ENCODE measurements at places on chromosomes 13 and 19.

- DNase-seq, result no peak
These were observed 12.5 kb downstream of the PLIN4 start for GRCh38 chr19:4505570-4506448.

GRCh38 chr19:29364224-29364726, 151.3 kb upstream of the UQCRFS1 start:
- no peak for DNase-seq

DNA sequence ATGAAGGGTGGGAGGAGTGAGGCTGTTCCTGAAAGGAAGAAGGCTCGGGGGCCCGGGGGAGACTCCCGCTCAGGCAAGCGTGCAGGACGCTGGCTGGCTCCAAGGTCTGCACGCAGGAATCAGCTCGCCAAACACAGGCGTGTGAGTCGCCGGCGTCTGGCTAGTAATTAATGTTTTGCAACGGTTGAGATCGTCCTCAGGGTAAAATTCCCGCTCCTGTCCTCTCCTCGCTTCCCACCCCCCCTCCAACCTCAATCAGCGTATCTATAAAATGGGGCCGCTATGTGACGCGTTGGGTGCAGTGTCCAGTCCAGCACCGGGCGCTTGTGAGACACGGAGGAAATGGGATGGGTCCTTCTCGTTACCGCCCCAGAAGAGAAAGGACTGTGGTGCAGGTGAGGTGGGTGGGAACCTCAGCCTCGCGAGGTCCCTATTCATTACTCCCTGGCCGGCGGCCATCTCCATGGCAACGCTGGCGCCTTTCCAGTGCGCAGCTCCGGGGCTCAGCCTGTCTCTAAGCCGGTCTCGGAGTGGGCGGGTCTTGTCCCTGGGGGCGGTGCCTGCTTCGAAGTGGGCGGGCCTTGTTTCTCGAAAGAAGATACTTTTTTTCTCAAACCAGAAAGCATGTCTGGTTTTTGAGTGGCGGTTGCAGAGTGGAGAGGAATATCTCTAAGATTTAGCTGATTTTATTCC, 6.5 kb upstream of the ZNF579 start:
- DNase-seq, result peak; percentile 88

GRCh38 chr13:54415753-54416366, 1387.2 kb downstream of the OLFM4 start:
- DNase-seq, result no peak

- DNase-seq, result no peak
These were observed 87.0 kb upstream of the TSHZ3 start for GRCh38 chr19:31436121-31436776.

DNA sequence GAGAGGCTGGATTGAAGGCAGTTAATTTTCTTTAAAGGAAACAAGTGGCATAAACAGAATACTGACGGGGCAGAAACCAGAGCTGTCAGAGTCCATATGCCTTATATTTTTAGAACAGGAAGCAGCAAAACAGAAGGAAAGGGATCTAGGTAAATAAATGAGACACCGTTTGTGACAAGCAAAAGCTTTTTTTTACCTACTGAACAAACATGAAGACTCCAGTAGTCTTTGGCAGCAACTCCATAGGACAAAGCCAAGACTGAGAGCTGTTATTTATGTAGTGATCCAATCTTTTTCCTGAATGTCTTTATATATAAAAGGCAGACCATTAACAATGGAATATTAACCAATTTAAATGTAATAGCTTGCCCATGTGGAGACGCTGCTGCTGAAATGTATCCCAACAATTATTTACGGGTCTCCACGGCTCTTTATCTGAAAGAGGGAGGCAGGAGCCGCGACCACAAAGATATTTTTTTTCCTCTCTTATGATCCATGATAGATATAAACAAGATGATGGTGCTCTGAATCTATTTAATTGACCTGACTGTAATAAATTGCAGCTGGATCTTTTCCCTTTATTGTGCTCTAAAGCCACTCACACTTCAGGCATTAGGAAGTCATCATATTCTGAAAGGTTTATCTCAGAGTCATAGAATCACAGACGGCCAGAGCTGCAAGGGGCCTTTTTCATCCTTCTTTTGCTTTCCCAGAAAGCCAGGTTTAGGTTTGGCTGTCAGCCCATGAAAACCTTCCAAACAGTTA, 687.8 kb downstream of the EFNB2 start:
- no peak for DNase-seq

DNA sequence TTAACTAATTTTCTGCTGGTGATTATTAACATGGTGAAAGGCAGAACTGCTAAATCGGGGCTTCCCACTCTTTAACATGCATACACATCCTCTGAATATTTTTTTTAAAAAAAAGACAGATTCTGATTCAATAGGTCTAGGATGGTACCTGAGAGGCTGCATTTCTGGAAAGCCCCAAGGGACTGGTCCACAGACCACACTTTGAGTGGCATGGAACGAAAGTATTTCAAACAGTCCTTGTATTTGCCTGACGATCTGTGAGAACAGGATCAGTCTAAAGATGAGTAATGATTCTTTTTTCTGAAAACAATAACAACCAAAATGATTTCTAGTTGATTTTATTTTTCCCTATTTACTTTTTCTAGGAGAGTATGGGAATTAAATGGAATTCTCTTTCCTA, 16.7 kb upstream of the SPART start:
- DNase-seq, result no peak

GRCh38 chr13:79775830-79776229, 294.9 kb downstream of the NDFIP2 start:
- no peak for DNase-seq

GRCh38 chr13:22110368-22110767, 439.5 kb downstream of the FGF9 start:
- no peak for DNase-seq

- DNase-seq, result no peak
These were observed 260.9 kb downstream of the DCT start for GRCh38 chr13:94218537-94218936.

GRCh38 chr13:48334534-48335127, 31.1 kb downstream of the RB1 start:
- no peak for DNase-seq

GRCh38 chr13:40116008-40116407, 460.5 kb downstream of the COG6 start:
- DNase-seq, result no peak
